ENCODE measurements at places on chromosomes 16 and 17.

DNA sequence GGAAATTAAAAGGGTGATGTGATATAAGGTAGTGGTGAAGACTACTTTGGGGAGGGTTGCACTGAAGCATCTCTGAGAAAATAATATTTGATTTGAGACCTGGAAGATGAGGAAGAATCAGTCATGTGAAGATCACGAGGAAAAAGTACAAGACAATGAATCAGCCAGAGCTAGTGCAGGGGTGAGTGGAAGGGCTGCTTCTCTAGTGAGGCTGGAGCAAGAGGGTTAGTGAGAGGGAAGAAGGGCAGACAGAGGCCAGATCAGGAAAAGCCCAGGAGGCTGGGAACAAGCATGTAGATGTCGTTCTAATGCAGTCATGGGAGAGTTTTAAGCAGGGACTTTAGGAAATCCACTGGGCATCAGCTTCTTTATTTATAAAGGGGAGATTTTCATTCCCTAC is 504.2 kb upstream of the SALL1 start:
- no peak for DNase-seq

DNA sequence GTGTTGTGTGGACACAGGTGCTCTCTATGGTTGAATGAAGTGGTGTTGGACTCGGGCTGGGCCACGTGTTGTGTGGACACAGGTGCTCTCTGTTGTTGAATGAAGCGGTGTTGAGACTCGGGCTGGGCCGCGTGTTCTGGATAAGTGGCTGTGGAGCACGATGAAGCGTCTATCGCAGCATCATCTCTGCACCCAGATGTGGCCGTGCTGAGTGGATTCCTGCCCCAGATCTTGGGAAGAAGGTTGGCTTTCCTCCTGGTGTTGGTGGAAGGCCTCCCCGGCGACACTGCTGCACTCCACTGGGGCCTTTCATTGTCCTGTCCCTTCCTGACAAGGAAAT is 69.1 kb downstream of the RPTOR start:
- no peak for DNase-seq

DNA sequence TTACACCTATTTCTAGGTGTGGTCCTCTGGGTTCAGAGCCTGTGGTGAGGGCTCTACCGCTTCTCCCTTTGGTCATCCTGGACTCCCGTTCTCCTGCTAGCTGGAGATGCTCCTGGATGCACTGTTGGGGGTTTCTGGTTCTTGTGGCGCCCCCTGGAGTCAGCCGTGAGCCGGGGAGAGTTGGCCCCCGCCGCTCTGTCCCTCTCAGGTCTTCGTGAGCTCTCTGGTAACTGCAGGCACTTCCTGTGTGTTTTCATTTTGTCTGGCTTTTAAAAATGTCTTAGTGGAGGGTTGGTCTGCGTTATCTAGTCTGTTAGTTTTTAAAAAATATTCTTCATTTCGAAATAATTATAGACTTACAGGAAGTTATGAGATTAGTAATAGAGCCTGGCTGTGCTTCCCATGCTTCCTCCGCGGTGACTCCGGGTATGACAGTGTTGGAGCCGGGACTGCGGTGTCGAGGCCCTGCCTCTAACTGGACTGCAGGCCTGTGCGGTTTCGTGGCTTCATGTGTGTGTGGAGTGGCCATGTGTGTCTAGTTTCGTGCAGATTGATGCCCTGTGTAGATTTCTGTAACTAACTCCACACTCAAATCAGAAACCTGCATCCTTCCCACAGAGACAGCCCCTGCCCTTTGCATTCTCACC is 78.0 kb upstream of the ZNF750 start:
- DNase-seq = peak; percentile 74

GRCh38 chr16:85092309-85092708 is 20.0 kb downstream of the CIBAR2 start:
- DNase-seq = no peak

DNA sequence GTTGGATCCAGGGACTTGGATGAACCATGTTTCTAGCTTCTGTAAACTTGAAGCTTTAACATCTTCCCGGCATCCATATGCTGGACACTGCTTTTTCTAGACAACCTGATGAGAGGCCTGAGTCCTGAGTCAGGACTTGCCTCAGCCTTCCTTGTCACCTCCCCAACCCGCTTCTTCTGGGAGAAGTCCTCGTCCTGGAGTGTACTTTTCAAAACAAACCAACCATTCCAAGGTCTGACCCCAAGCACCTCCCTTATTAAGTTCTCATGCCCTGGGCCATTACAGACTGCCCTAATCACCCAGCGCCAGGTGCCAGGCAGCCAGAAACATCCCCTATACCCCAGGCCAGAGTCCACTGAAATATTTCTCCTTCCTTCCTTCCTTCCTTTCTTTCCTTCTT is 59.4 kb downstream of the CLEC19A start:
- no peak for DNase-seq

- peak; percentile 73 for DNase-seq
Observed at GRCh38 chr16:56203052-56203451, 11.8 kb downstream of the GNAO1 start.

- no peak for DNase-seq
Observed at GRCh38 chr16:75254359-75254837, 3.0 kb upstream of the BCAR1 start.

- no peak for DNase-seq
Observed at GRCh38 chr16:28130099-28131088, 66.9 kb upstream of the GSG1L start.

- DNase-seq = no peak
Observed at GRCh38 chr16:10465821-10466220, 80.0 kb downstream of the ATF7IP2 start.

DNA sequence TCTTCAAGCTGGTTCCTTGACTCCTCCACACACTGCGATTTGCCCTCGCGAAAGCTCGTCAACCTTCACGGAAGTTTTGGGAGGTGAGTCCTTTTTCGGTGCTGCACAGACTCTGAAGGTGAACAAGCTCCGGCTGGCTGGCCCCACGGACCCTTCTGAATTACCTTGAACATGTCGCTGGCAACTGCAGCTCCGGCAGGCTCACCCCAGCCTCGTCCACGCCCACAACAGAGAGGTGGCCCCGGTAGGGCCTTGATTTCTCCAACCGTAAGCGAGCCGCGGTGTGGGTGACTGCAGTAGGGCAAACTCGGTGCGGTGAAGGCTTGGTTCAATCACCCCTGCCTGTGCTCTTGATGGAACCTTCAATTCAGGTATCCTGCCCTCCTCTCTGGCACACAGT is 1020.7 kb upstream of the GOT2 start:
- no peak for DNase-seq

- no peak for DNase-seq
Observed at GRCh38 chr17:31269578-31269983, 27.5 kb downstream of the OMG start.

DNA sequence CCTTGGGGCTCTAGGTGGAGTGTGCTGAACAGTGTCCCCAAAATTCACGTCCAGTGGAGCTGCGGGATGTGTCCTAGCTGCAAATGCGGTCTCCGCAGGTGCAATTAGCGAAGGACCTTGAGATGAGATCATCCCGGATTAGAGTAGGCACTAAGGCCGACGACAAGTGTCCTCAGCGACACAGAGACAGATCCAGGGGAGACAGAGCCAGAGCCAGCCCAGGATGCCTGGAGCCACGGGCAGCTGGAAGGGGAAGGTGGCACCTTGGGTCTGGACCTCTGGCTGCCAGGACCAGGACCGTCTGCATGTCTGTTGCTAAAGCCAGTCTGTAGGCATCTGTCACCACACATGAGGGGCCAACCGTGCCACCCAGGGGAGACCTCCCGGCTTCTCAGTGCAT is 24.5 kb downstream of the SLC7A5 start:
- DNase-seq = no peak

DNA sequence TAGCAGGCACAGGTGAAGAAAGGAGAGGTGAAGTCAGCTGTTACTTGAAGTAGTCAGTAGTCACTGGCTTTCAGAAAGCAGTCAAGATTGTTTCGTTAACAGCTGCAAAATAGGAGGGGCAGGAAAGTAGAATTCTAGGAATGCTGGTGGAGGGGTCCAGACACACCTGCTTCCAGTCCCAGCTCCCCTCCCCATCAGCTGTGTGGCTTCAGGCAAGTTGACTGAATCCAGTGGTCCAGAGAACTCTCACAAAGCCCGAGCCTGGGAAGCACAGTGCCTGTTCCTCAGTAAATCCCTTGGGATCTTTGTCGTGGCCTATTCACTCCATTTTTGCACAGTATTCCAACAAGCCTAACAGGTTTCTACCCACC is 4.6 kb upstream of the SOCS1 start:
- no peak for DNase-seq

GRCh38 chr16:55253987-55254386 is 70.0 kb upstream of the IRX6 start:
- no peak for DNase-seq

GRCh38 chr17:55513885-55514590 is 2.8 kb upstream of the SMIM36 start:
- DNase-seq = peak; percentile 83

GRCh38 chr17:79079421-79080200 is 5.0 kb downstream of the ENGASE start:
- DNase-seq = no peak

- no peak for DNase-seq
Observed at GRCh38 chr17:81923302-81924260, 4.0 kb downstream of the MAFG start.

GRCh38 chr17:17758941-17759563 is 77.7 kb downstream of the SREBF1 start:
- no peak for DNase-seq

DNA sequence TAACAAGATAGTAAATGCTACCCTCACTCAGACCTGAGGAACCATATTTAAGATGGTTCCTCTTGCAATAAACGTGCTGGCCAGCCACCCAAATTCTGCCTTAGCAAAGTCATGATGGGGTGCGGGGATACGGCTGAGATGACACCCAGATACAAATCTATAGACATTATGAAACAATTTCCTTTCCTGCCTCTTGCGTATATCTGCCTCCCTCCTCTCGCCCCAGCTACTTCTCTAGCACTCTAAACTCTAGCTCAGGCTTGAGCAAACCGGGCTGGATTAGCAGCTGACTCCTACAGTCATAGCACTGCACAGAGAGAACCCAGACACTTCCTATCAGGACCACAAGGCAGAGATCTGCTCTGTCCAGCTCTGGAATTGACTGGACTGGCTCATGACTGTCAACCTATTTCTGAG is 22.3 kb downstream of the CD300LF start:
- no peak for DNase-seq

DNA sequence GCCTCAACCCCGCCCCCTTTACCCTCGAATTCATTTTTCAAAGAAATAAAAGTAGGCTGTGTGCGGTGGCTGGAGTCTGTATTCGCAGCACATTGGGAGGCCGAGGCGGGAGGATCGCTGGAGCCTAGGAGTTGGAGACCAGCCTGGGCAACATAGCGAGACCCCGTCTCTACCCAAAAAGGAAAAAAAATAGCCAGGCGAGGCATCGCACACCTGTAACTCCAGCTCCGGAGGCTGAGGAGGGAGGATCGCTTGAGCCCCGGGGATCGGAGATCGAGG is 671 bp upstream of the TOP2A start:
- DNase-seq = no peak

GRCh38 chr17:80781211-80781610 is 210.4 kb upstream of the CHMP6 start:
- DNase-seq = no peak

DNA sequence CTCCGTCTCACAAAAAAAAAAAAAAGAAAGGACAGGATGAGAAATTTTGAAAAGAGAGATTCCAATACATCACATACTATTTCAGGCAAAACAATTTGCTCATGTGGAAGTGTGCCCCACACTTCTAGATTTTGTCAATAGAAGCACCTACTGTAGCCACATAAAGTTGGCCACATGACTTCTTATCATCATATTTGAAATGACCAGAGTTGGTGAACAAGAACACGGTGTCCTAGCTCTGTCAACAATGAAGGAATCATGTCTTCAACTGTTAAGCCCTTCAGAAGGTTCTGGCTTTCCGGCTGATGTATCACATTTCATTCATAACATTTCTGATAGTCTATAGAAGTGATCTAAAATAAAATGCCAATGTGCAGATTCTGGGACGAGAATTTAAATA is 534.5 kb downstream of the TMEM114 start:
- no peak for DNase-seq

DNA sequence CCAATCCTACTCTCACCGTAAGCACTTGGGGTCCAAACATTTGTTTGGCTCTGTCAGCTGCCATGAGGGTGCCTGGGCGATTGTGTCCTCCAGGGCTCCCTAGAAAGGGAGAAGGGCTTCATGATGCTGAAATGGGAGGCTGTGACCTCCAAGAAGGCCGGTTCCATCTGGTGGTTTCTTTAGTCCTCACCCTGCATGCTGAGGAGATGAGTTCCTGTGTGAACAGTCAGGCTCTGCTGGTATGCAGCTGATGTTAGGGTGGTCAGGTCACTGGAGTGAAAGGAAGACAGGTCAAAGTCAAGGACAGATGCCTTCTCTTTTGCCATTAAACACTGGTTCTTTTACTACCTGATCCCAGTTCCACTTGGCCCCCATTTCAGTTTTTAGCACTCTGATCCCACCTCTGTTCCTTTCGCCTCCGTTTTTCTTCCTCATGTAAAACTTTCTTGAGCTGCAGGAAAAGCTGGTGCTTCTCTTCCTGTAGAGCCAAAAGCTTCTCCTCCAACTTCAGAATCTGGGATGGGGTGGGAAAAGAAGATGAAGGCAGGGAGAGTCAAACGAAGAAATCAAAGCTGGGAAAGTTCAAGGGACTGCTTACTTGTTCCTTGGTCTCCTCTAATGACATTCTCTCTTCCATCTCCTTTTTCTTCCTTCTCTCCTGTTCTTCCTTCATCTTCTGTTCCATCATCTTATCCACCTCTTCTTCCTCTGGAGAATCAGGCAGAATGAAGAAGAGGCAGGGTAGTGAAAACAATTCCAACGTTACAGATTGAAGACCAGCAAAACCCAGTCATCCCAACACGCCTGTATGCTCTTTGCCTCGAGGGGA is 1.1 kb downstream of the GPS2 start:
- DNase-seq = peak; percentile 71

- no peak for DNase-seq
Observed at GRCh38 chr16:8099586-8099985, 490.7 kb downstream of the TMEM114 start.

- DNase-seq = no peak
Observed at GRCh38 chr17:8044819-8045810, 6.3 kb downstream of the ALOX15B start.

DNA sequence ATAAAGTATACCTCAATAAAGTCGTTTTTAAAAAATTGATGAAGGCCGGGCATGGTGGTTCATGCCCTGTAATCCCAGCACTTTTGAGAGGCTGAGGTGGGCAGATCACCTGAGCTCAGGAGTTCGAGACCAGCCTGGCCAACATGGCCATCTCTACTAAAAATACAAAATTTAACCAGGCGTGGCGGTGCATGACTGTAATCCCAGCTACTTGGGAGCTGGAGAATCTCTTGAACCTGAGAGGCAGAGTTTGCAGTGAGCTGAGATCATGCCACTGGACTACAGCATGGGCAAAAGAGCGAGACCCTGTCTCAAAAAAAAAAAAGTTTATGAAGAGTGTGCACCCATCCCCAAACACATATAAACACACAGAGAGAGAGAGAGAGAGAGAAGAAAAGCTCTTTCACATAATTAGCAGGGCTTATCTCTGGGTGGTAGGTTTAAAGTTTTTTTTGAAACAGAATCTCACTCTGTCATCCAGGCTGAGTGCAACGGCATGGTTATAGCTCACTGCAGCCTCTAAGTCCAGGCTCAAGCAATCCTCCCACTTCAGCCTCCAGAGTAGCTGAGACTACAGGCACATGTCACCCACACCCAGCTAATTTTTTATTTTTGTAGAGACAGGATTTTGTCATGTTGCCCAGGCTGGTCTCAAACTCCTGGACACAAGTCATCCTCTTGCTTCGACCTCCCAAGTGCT is 3.0 kb downstream of the SREBF1 start:
- no peak for DNase-seq

GRCh38 chr17:40410082-40410481 is 7.6 kb downstream of the TOP2A start:
- DNase-seq = no peak

GRCh38 chr17:31491376-31492131 is 100.1 kb downstream of the RAB11FIP4 start:
- no peak for DNase-seq
